ENCODE measurements at places on chromosomes 5 and 9. TPM values are rescaled to one million over a fixed set of nuclear protein-coding genes. Genes with fewer than 3 reads are reported as not detected.

Gene MEIKIN
- total RNA-seq: not detected

Gene F12
- 0.39 TPM for total RNA-seq

Gene SLF1
- total RNA-seq: 4.3 TPM

Gene CKMT2
- total RNA-seq: 742 TPM

Gene TRIM14
- 4.3 TPM for total RNA-seq

Gene AQP3
- 14.0 TPM for total RNA-seq
